ENCODE measurements at places on chromosomes 5 and 9.

DNA sequence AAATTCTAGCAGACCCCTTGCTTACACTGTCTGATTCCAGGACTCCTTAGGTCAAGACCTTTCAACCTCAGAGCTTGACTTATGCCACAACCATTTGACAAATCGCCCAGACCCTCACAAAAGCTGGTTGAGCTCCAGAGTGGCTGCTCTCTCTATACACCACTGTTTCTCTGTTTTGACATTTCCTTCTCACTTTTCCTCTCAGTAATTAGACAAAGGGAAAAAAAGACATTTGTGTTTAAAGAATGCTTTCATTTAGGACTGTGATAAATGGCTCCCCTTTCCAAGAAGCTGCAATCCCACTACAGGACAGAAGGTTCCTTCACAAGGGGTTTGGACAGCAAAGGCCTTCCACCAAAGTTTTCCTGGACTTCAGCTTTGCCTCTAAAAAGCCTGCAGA is 601.3 kb downstream of the NR2F1-AS1 start:
- no peak for DNase-seq

- DNase-seq: no peak
These were observed 59.8 kb downstream of the NREP start for GRCh38 chr5:111697215-111697614.

DNA sequence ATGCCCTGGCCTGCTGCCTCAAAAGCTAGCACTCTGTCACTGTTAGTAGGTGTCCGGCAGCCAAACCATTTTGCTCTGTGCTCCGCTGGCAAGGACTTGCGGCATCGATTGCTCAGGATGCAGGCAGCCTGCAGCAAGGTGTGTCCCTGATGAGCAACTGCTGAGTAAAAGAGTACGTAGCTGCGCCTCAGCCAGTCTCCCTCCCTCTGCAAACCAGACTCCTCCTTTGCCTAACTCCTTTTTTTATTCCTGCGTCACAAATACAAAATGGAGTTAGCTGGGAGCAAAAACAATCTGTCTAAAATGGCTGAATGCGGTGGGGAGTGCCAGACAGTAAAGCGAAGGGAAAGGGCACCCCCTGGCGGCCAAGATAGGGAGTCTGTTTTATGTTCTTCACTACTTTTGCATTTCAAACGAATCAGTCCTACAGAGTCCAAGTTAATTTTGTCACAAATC is 61.1 kb downstream of the DIAPH1 start:
- DNase-seq: peak; percentile 63

DNA sequence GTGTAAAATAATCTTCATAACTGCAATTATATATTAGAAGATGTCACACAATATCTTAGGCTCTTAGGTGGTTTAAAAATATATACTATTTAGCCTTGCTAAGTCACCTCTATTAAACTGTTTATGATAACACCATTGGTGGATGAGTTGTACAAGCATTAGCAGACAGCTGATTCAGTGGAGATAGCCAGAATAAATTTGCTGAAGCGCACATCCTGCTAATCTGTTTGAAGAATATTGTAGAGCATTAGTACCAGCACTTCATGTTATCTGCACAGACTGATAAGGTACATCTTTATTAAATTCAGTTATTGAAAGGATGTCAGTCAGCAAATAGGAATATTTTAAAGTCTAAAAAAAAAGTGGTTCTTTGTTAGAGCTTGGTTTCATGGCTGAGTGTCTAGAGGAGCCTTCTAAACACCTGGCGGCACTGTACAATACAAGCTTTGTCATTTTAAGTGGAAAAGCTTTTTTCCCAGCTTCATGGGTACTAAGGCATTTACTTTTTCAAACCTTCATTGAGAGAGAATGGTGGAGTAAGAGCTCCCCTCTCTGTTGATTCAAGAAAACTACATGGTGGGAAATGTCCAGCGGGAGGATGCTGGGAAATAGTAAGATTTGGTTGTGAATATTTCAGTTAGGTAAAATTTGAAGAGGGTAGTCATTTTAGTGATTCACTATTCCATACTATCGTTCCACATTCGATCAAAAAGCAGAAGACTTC is 275.1 kb downstream of the SLF1 start:
- DNase-seq: no peak

DNA sequence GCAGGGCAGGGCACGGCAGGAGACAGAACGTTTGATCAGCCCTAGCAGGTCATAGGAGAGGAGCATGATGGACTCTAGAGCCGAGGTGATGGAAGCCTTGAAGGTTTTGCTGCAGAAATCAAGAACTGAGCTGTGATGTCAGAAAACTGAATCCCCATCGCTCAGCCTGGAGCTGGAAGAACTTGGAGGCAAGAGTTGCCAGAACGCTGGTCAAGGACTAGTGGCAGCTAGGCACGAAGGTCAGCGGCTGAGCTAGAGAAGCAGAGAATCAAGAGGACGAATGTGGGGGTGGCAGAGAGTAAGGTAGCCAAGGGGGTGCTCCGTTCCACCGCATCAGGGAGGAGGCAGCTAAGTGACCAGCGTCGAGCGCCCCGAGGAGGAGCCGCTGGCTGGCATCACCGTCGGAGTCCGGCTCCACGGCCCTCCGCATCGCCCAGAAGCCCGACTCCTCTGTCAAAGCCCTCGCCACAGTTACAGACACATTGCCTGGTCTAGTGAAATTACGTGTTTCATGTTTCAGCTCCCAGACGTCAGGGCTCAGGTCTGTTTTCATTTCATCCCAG is 1.2 kb upstream of the GALNT10 start:
- no peak for DNase-seq

GRCh38 chr5:145976431-145977155 is 40.2 kb downstream of the SH3RF2 start:
- no peak for DNase-seq

- no peak for DNase-seq
These were observed 93.4 kb downstream of the SIL1 start for GRCh38 chr5:139104577-139105276.

- DNase-seq: no peak
These were observed 8.6 kb downstream of the STC2 start for GRCh38 chr5:173319646-173320045.

GRCh38 chr5:142590451-142591231 is 95.2 kb downstream of the FGF1 start:
- DNase-seq: no peak

GRCh38 chr5:147455822-147456450 is 53.9 kb downstream of the DPYSL3 start:
- DNase-seq: no peak

GRCh38 chr9:98445576-98445975 is 190.1 kb upstream of the TBC1D2 start:
- no peak for DNase-seq

DNA sequence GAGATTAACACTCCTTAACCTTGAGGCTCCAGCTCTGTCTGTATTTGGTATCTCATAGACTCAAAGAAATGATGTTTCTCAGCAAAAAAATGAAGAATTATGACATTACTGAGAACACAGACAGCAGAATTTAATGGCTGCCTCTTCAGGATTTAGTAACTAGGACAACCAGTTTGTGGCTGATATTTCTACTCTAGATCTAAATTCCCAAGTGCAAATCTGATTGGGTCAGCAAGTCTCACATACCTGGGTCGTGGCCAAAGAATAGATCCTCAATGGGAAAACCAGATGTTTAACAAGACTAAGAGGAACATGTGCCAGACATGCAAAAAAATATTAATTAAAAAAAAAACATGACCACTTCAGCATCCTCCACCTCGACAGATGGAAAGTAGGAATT is 608.9 kb downstream of the DTWD2 start:
- DNase-seq: no peak

DNA sequence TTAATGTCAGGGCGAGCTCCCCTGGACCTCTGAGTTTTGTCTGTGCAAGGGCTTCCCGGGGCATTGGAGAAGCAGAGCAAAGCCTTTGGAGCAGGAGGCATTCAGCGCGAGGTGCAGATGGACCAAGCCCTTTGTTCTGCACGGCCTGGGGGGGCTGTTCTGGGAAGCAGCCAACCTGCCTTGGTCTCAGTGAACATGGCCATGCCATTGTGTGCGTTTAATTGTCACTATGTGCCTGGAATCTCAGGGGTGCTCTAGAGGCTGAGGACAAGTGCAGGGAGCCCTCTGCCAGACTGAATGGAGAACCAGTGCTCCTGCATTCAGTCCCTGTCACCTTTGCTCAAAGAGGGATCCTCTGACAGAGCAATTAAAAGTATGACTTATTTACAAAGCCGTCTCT is 329.4 kb downstream of the IRX1 start:
- DNase-seq: no peak

GRCh38 chr9:135454737-135455136 is 24.8 kb upstream of the PPP1R26 start:
- DNase-seq: no peak
